Dermis blood vessel endothelial cell (primary cell): ENCODE measurements at places on chromosomes 7 and 10. TPM values are rescaled to one million over a fixed set of nuclear protein-coding genes. Genes with fewer than 3 reads are reported as not detected.

The ACSL5 gene
- total RNA-seq, result 64.2 and 66.1 TPM in 2 replicates

The TUBB8 gene
- 0.09 TPM in 1 of 2 replicates, not detected in the other for total RNA-seq

The IFIT1B gene
- not detected in 2 replicates for total RNA-seq

The GRIFIN gene
- total RNA-seq, result not detected in 2 replicates

The DYNC1I1 gene
- total RNA-seq, result 12.0 and 15.1 TPM in 2 replicates

The UTF1 gene
- not detected in 2 replicates for total RNA-seq

The FGFBP3 gene
- total RNA-seq, result 0.34 and 0.56 TPM in 2 replicates

The MYOF gene
- 190 and 467 TPM in 2 replicates for total RNA-seq

The ZNF853 gene
- total RNA-seq, result 0.93 and 1.0 TPM in 2 replicates

The ACTR1A gene
- total RNA-seq, result 154 and 244 TPM in 2 replicates

The PHYHIPL gene
- under 0.01 TPM in 1 of 2 replicates, not detected in the other for total RNA-seq

The RGS10 gene
- total RNA-seq, result 10.5 and 12.6 TPM in 2 replicates

The CXCL12 gene
- 2.9 and 5.1 TPM in 2 replicates for total RNA-seq

The SSC4D gene
- 0.68 and 0.98 TPM in 2 replicates for total RNA-seq

The NPC1L1 gene
- total RNA-seq, result not detected in 2 replicates

The C7orf33 gene
- not detected in 2 replicates for total RNA-seq
